ENCODE measurements at places on chromosomes 1 and 21.
A peak's percentile ranks its signal among the peaks of the same experiment; 100 is the strongest.

DNA sequence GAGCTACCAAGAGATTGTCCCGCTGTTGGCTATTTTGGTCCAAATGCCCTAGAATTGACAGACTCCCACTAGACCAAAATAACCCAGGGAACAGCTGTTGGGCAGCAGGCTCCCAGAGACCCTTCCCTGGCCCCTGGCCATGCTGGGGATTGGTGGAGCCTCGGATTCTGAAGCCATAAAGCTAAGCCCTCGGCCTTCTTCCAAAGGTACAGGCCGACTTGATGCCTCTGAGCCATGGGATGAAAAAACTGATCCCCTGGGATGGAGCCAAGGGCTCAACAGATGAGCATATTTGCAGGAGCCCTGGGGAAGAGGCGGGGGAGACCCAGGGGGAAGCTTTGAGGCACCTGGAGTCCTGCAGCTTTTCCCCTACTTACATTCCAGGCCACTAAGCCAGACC lies 1.0 kb upstream of the LRRC38 start:
- no peak for DNase-seq

DNA sequence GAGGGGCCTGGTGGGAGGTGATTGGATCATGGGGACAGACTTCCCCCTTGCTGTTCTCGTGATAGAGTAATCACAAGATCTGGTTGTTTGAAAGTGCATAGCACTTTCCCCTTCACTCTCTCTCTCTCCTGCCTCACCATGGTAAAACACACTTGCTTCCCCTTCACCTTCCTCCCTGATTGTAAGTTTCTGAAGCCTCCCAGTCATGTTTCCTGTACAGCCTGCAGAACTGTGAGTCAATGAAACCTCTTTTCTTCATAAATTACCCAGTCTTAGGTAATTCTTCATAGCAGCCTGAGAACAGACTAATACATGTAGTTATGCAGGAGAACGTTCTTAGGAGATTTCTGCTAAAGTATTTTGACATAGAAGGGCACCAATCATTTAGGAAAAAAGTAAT lies 59.9 kb upstream of the FBXO28 start:
- no peak for DNase-seq

DNA sequence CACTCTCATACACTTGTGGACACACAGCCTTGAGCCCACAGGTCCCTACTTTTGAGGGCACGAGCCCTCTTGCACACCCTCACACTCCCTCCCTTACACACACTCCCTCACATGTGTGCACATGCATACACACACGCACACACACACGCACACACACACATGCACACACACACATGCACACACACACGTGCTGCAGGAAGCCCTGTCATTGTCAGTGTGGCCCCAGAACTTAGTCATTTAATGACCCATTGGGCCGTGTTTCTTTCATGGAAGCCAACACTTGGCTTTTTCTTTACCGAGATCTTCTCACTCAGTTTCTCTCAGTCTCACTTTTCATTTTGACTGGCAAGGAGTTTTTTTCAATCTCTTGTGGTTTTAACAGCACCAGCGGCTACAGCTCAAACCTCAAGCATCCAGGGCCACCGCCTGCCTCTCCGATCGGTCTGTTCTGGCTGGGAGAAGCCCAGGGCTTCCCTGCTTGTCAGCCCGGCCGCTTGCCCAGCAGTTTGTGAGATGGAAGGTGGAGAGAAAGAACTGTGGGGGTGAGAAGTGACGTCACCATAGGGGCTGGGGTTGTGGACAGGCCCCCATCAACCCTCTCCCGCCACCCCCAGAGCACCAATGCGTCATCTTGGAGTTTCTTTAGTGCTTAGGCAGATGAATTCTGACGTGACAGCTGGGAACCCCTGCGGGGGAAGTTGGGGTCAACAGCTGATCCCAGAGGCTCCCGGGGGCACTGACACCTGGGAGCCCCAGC lies 15.8 kb upstream of the TNFRSF8 start:
- peak; percentile 31 for DNase-seq

- no peak for DNase-seq
Observed at GRCh38 chr1:211951856-211952255, 83.5 kb downstream of the INTS7 start.

DNA sequence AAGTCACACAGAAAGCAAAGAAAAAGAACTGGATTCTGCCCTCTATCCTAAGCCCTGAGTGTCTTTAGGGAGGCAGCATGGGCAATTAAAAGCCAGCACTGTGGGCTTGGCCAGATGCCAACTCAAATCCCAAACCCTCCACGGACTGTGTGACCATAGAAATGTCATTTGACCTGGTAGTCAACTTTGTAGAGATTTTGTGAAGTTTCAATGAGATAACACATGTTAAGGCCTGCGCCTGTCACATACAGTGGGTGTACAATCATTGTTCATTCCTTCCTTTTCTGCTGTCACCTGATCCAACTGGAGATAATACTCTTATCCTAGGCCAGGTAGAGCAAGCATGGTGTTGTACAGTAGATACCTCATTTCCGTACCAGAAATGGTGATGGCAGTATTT lies 54.2 kb downstream of the TMEM53 start:
- no peak for DNase-seq

- DNase-seq = no peak
Observed at GRCh38 chr1:21322681-21323016, 32.4 kb upstream of the ECE1 start.
